Activated T-helper 17 cell treated with anti-CD3 and anti-CD28 coated beads, Interleukin-2, amount 50 U/mL, for 72 hours (primary cell): ENCODE measurements at places on chromosomes 3 and 15.

GRCh38 chr3:39803956-39804355 lies 5.5 kb upstream of the MYRIP start:
- no peak for ATAC-seq

DNA sequence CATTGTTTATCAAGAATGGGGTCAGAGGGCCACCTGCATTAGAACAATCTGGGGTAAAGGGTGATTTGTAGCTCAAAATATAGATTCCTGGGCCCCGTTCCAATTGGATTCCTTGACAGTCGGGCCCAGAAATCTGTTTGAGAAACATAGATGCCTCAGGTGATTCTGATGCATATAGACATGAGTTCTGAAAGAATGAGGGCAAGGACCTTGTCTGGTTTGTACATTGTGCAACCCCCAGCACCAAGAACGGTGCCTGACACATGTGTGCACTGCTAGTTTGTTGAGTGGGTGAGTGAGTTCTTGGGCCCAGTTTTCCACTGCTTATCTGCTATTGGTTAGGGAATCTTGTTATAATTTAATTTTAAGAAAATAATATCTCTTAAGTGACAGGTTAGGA lies 16.6 kb downstream of the CRYBG3 start:
- ATAC-seq = no peak

- no peak for ATAC-seq
Observed at GRCh38 chr3:71854706-71855105, 69.8 kb upstream of the PROK2 start.

GRCh38 chr3:159796226-159796625 lies 192.4 kb upstream of the IL12A start:
- ATAC-seq = no peak

DNA sequence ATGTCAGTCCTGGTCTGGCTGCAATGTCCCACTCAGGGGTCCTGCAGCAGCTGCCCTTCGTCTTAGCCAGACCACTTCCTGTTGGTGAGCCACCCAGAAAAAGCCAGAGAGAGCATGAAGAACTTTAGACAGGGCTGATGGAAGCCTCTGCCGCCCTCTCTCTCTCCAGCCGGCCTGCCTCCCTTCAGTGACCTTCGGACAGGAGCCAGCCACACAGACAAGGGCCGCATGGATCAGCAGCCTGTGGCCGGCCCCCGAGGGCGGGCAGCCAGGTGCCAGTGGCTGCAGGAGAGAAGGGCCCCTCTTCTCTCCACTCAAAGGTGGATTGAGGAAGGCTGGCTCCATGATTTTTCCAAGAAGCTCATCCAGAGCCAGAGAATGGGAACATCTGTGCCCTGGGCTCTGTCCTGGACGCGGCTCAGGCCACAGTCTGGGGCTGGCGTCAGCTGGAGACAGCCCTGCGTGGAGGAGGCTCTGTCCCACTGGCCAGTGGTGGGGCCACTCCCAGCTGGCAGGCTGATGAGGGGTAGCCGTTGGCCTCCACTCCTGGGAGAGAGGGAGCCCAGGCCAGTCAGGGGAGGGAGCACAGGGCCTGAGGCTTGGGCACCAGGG lies 42.9 kb downstream of the ISG20 start:
- ATAC-seq = no peak

DNA sequence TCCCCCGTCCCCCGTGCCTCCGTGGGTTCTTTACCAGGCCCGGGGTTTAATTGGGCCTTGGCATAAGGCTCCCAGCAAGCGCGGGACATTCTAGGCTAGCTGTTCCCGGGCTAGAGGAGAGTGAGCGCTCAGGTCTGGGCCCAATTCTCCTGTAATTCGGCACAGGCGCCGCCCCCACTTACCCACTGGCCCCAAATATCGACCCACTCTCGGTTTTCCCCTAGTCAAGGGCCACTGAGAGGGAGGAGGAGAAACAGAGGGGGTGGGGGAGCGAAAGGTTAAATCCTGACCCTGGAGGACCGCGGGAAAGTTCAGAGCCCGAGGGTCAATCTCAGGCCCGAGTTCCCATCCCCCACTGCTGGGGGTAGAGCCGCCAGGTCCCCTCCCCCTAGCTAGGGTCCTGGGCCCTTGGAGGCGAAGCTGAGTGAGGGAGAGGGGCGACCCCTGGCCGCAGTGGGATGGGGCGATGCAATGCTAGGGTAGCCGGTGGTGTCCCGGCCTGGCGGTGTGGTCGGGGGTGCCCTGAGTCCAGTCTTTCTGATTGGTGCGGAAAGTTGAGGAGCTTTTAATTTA lies 8.5 kb upstream of the ONECUT1 start:
- no peak for ATAC-seq
